ENCODE measurements at places on chromosomes 2 and 18.

DNA sequence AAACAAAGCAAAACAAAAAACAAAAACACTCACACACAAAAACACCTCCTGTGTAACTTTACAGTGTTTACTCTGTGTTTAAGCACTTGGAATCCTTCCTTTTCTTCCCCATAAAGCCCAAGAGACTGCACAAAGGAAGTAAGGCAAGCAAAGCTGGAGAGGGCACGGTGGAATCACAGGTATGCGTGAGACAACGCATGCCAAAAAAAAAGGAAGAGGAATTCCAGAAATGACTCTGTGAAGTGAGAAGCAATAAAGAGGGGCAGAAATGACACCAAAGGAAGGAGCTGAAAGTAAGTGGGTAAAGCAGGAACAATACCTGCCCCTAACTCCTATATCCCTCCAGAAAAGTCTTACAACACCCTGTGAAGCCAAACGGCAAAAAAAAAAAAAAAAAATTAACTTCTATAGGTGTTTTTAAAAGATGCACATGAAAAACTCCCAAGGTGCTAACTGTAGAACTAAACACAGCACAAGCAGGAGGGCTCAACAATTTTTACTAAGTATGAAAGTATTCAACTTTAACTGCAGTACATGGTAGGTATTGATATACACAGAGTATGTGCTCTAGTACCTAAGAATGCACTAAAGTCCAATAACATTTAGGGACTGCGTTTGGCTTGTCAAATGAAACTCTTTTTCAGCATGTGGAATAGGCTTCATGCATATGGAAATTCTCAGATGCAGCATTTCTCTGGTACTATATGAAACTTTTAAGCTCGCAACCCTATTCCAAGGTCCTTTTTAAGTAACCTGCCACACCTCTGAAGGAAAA lies 9.1 kb downstream of the RND3 start:
- DNase-seq, result no peak

DNA sequence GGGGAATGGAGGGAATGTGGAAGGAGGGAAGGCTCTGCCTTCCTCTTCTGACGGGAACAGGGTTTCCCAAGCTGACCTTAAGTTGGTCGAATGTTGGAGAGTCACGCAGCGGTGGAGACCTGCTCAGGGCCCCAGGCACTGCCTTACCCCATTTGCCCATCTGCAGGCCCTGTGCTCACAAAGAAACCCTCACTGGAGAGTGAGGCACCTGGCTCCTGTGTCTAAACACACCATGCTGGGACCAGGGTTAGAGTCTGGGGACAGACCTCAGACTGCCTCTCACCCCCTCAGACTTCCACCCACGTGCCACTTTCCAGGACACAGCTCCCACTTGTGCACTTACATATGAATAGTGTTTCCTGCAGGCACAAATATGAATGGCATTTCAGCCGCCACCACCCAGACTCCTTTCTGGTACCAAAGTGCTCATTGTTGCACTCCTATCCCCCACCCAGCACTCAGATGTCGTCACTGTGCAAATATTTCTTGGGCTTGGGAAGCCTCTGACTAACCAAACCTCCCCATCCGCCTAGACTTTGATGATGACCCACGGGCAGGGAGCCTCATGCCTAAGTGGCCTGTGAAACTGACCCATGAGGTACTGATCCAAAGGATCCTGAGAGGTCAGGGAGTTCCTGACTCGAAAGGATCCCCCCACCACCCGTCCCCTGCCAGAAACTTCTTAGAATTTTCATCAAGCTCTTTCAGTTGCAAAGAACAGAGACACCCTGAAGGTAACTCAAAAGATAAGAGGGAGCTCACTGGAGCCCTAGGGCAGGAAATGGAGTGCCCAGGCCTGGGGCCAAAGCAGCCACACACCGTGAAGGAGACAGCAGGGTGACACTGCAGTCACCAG lies 78.3 kb downstream of the STPG4 start:
- DNase-seq, result no peak

GRCh38 chr18:22191923-22192322 lies 22.5 kb downstream of the GATA6 start:
- DNase-seq, result no peak

DNA sequence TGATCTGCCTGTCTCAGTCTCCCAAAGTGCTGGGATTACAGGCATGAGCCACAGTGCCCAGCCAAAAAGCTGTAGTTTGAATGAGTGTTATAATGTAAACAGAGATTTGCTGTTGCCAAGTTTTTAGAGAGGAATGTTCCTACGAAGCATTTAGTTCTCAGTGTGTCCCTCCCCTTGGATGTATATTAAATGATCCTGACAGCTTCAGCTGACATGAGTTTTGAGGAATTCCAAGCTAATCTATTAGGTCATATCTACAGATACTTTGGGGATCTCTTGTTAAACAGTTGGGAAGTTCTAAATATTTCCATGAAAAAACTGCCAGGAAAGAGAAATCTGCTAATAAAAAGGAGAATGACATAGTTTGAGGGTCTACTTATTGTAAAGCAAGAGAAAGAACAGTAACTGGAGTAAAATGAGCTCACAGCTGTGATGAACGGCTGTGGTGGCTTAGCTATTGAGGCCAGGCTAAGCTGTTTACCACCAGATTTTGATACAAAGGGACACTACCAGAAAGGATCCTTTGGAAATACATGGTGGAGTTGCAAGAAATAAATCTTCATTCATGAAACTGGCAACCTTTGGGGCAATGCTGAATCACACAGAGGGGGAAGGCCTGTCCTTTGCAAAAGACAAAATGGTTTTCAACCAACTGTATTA lies 2.6 kb upstream of the STON1 start:
- DNase-seq, result no peak

DNA sequence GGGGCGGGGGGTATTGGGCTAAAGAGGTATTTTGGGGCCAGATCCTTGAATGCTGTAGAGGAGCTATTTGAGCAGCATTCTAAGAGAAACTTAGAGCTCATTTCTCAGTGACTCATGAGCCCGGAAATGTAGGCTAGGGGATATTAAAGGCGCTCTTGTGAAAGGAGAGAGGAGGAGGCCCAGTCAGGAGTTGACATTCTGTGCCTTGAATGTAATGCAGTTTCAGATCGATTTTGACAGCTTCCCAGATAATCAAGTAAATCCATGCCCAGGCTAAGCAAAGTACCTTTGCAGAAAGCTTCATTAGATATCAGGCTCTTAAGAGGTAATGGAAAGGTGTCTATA lies 1.5 kb downstream of the CAB39 start:
- DNase-seq, result peak; percentile 50

DNA sequence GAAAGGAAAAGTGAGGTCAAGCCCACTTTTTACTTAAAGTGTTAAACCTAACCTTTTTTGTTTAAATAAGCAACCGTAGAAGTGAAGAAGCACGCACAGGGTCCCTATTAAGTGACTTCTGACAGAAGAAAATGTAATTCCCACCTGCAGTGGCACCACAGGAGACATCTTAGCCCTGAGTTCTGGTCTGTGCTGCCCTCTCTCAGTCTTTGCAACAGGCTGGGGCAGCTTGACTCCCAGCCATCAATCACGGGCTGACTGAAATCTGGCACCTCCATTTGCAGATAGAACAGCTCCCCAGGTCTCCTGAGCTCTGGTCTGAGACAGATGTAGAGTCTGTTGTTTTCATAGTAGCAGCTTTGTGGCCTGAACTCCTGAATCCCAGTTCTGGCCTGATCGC lies 170.0 kb downstream of the LTBP1 start:
- DNase-seq, result no peak

DNA sequence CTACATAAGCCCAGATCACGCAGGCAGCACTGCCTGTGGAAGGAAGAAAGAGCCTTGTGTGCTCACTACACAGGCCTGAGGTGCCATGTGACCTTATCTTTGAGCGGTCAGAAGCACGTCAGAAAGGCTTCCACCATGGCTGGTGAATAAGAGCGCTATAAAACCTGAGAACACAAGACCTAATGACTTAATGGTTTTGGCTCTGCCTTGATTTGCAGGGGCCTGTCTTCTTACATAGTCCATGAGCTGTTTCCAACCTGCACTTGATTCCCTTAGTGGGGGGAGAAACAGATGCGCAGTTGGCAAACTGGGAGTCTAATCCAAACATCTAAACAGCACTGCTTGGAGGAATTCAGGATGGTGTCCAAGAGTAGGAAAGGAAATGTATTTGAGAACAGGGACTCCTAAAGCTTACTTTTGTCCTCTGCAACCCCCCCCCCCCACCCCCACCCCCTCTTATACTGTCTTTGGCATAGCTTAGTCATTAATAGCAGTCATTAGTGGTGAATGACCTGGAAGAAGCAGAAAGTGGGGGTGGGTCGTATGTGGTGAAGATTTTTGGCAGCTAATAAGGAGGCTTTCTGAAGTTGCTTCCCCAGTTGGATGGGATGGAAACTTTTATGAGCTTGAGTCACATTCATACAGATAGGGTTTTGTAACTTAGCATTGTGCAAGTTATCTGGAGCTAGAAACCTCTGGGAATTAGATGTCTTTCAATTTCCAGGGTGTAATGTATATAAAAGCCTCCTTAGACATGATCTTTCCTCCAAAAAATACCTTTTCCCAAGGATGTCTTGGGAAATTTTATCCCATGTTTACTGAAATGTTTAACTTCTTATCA lies 454.1 kb downstream of the MEIS1 start:
- DNase-seq, result no peak

GRCh38 chr18:75185460-75185859 lies 23.5 kb downstream of the PTGR3 start:
- no peak for DNase-seq

GRCh38 chr18:41646915-41647620 lies 308.0 kb upstream of the PIK3C3 start:
- no peak for DNase-seq

GRCh38 chr18:25351280-25351775 lies 638 bp downstream of the ZNF521 start:
- no peak for DNase-seq

- no peak for DNase-seq
These were observed 8.5 kb downstream of the RAX start for GRCh38 chr18:59264651-59265245.

- no peak for DNase-seq
These were observed 51.2 kb downstream of the SLC14A2 start for GRCh38 chr18:45666520-45666919.

- no peak for DNase-seq
These were observed 17.1 kb downstream of the RBM44 start for GRCh38 chr2:237815637-237816036.

- peak; percentile 70 for DNase-seq
These were observed 62.7 kb downstream of the ZCCHC2 start for GRCh38 chr18:62585274-62586150.

DNA sequence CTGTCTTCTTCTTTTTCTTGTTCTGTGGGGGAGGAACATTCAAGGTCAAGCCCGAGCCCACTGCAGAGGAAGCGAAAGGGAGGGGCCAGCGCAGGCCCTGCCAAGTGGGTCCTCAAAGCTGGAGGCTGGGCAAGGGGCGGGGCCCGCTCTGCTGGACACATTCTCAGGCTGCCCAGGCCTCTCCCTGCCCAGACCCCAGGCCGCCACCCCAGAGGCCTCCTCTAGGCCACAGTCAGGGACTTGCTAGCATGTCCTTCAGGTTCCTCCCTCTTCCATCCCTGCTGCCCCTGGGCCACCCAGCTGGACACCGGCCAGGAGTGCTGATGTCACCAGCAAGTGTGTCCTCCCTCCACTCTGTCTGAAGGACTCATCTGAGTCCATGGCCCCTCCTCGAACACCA lies 44.1 kb downstream of the KIF1A start:
- DNase-seq, result no peak

DNA sequence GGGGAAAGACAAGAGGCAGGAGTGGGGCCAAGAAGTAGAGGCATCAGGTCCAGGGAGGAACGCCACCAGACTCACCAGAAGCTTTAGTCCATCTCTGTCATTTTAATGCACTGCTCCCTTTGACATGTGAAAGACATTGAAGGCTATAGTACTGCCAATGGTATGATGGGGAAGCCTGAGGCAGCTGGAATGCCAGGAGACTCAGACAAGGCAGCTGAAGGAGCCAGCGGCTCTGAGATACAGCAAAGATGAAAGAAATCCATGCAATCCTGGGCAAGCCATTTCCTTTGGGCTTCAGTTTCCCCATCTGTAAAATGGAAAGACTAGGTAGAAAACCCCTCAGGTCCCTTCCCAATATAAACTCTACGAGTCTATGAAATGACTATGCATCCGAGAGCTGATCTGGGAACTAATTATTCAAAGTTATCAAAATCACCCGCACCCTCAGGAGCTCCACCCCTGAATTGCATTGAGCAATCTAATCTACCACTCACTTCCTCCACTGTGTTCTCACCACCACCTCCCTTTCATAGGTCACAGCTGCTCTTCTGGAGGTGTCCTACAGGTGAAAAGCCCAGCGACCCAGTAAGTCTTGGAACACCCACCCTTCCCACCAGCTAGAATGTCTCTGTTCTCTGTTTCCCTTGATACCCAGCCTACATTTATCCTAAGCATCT lies 3.1 kb downstream of the CXCR2 start:
- no peak for DNase-seq

DNA sequence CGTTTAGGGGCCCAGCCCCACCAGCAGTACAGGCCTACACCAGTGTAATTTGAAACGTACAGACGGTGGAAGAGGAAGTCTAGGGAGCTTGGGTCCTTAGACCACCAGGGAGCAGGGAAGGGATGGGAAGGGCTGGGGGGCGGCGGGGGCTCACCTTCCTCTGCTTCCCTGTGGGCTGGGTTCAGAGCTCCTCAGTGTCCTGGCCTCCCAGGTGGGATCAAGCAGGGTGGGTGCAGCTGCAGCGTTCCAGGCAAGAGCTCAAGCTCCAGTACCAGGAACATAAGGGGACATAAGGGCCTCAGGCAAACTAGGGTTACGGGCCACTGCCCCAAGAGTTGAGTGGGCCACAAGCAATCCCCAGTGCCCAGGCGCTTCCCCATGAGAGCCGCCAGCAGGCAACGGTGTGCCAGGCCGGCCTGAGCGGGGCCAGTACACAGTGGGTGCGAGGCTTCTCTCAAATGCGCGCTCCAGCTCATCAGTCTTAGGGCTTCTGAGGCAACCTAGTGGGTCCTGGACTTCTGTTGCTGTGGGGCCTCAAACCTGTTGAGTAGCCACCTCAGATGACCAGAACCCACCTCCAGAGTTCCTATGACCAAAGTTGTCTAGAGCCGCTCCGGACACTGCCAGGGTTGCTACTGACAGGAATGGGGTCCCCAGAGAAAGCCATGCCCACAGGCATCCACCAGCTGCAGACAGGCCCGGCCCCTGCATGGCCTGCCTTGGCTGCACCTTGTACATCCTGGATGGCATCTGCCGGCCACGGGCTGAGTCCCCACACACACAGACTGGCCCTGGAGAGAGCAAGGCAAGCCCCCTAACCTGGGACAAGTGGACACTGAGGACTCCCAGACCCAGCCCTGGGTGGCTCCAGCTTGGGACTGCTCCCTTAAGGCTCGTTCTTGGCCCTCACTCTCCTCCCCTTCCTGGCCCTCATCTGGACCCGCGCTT lies 5.2 kb downstream of the ANKRD23 start:
- DNase-seq, result no peak

GRCh38 chr2:58350484-58350883 lies 109.4 kb upstream of the FANCL start:
- DNase-seq, result no peak

GRCh38 chr18:42559069-42559690 lies 556.3 kb downstream of the RIT2 start:
- DNase-seq, result no peak

- DNase-seq, result no peak
These were observed 37.2 kb downstream of the STEAP3 start for GRCh38 chr2:119260646-119261492.

GRCh38 chr2:98269274-98269673 lies 77.0 kb upstream of the CNGA3 start:
- DNase-seq, result no peak

GRCh38 chr18:12420821-12421421 lies 13.2 kb downstream of the PRELID3A start:
- no peak for DNase-seq
